ENCODE measurements at places on chromosomes 2 and 18.
A peak's percentile ranks its signal among the peaks of the same experiment; 100 is the strongest.

- DNase-seq = peak; percentile 25
These were observed 86.3 kb downstream of the PMAIP1 start for GRCh38 chr18:59986139-59986538.

- peak; percentile 72 for DNase-seq
These were observed 166.0 kb downstream of the SOCS6 start for GRCh38 chr18:70454704-70455322.

GRCh38 chr2:86048888-86049287, 56.8 kb downstream of the POLR1A start:
- no peak for DNase-seq

- DNase-seq = no peak
These were observed 102.5 kb upstream of the NOSTRIN start for GRCh38 chr2:168699844-168700417.

DNA sequence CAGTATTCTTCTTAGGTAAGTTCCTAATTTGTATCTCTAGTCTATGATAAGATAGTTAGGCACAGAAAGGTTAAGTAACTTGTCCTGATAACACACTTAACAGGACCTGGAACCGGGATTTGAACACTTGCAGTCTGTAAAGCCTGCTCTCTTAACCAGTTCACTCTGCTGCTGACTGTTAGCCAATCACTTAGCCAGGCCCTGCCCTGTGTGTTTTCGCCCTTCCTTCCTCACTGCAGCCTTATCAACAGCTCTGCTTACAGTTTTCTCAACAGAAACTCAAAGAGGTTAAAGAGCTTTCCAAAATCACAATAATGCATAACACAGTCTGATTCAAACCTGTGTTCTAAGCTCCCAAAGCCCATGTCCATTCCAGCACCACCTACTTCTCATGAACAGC, 151.7 kb downstream of the TRABD2A start:
- DNase-seq = no peak

GRCh38 chr2:71668326-71669057, 215.1 kb downstream of the DYSF start:
- no peak for DNase-seq

DNA sequence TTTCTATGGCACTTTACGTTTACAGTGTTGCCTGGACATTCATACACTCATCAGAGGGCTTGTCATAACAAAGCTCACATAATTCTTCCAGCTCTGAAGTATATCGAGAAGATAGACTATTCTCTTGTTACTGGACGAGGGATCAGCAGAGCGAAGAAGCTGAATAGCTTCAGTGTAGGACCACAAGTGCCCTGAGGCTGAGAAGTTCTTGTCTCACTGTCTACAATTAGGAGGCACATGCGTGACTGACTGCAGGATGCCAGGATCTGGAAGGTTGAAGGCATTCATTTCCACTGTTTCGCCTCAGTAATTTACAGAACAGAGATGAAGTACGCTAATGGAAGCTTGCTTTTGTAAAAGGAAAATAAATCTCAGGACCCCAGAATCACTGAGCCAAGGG, 9.6 kb downstream of the SH3YL1 start:
- DNase-seq = no peak

DNA sequence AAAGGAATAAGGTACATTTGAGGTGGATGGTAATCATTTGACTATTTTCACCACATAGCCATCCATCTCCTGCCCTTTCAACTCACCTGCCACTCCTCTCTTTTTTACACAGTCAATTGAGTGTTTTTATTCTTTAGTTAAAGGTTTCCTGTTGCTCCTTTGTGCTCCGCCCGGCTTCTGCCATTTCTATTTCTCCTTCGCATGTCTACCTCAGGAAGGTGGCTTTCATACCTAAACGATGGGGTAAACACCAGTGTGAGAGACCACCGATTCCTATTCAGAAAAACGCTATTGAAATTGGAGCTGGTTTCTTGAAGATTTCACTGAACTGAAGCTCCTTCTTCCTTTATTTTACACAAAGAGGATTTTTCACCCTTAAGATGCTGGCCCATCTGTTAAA, 1628.0 kb upstream of the PIK3C3 start:
- no peak for DNase-seq

DNA sequence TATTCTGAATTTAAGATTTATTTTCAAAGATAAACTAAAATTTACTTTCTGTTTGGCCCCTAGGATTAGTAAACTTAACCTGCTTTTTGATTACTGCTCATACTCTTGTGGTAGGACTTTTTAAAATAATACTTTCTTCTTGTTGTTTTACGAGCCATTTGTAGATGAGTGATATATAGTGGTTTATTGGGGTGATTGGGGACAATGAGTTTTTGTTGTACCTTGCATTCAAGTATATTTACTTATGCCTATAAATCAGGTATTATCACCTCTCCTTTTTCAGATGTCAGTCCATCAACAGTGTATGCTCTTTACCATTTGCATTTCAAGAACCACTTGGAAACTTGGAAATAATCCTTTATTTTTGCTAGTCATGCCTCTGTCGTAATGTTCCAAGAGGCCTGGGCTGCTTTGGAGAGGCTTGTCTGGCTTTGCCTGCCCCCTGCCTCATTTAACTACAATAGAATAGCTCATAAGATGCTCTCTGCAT, 131.3 kb downstream of the COMMD1 start:
- DNase-seq = no peak

DNA sequence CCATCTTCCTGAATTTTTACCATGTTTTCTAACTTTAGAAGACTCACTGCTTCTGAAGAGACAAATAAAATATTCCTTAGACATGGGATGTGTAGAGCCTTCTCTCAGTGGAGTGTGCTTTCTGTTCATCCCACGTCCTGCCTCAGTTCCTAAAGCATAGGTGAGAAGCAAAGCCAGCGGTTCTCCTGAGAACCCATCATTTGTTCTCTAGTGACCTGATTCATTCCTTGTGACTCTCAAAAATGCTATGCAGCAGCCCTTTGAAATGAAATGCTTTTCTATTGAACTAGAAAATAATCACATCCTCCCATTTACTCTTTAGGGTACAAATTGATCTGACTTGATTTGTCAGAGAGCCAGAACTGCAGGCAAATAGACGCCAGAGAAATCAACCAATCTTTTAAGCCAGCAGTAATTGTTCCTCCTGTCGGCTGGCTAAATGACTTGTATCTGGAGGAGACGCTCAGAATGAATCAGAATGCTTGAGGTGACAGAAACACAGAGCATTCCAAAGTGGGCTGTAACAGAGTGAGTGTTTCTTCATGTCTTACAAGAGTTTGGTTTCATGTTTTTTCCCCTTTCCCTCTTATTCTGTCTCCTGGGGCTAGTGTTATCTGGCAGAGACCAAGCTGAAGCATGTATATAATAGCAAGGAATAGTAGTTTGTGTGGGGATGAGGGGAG, 81.3 kb upstream of the TMEM178A start:
- DNase-seq = no peak

- DNase-seq = no peak
These were observed 154.0 kb downstream of the ANTXR1 start for GRCh38 chr2:69166812-69167468.

GRCh38 chr18:57243624-57244179, 96.8 kb downstream of the BOD1L2 start:
- peak; percentile 46 for DNase-seq

GRCh38 chr18:67916097-67916496, 399.6 kb upstream of the DSEL start:
- no peak for DNase-seq

DNA sequence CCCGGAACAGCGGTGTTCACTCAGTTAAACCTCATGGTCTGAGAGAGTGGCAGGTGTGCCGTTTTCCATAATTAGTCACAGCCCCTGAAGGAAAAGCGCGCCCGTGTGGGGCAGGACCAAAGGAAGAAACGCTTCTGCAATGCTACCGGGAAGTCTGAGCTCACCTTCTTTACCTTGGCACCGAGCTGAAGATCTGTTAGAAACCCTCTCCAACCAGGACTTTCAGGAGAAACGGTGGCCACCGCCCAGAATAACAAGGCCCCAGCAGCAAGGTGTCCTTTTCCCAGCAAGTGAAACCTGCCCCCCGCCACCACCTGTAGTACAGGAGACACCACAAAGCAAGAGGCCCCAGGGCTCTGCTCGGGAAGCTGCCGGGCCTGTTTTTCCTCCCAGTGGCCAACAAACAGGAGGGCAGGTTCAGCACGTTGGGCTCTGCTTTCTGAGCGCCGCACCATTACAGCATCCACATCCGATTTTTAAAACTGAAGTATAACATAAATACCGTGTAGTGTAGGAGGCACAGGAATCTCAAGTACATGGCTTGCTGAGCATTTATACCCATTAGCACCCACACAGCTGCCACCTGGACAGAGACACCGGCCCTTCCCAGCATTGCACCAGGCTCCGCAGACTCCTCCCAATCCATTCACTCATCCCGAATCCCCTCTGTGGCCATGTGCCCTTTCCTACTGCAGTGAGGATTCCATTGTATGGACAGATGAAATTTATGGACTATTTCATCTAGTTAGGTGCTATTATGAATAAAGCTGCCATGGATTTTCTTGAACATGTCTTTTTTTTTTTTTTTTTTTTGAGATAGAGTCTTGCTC, 121.8 kb upstream of the RIOK3 start:
- peak; percentile 95 for DNase-seq

DNA sequence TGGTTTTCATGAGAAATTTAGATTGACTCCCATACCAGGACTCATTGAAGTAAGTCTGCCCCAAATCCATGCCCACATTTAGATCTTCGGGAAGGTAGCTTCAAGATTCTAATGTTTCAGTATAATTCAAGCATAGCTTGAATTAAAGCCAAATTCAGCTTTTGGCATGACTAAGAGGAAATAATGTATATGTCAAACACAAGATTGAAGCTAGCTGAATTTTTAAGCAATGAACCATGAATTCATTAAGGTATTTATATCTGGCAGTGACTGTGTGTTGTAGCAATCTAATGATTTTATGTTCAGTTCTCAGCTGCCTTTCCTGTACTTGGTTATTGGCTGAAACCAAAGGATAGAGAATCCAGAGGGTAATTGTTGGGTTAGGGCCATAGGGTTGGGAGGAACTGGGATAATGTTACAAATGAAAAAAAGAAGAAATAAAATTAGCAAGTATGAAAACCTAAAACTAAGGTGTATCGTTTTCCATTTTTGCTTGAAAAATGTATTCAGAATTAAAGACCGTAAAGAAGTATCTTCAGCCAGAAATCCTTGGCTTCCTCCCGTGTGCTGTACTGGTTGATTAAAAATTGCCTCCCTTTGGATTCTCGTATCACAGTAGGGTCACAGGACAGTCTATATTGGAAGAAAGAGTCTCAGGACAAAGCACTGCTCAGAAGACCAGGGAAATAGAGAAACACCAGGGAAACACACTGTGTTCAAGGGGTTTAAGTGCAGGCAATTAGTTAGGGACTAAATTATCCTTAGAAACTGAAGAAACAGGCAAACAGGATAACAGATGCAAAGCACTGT, 119.0 kb upstream of the FN1 start:
- no peak for DNase-seq

DNA sequence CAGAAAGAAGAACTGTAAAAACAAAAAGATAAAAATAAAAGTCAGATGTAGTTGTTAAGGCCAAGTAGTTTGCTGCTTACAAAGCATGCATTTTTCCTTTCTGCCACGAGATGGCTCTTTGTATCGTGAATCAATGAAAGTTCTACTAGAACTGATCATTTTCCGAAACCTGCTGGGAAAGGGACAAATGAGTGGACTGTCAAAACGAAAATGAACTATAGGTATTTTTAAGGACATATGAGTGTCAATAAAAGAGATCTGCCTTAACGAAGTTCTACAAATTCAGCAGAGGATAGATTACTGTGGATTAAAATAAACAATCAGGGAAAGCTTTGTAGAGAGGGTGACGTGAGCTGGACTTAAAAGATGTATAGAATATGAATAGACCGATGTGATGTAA, 15.0 kb upstream of the ELOA2 start:
- peak; percentile 53 for DNase-seq

GRCh38 chr2:139864821-139865302, 1084.7 kb upstream of the NXPH2 start:
- DNase-seq = no peak

- peak; percentile 2 for DNase-seq
These were observed 494.9 kb upstream of the LRATD1 start for GRCh38 chr2:14137643-14138042.

GRCh38 chr2:55138014-55138881, 88.0 kb upstream of the RTN4 start:
- DNase-seq = peak; percentile 6

DNA sequence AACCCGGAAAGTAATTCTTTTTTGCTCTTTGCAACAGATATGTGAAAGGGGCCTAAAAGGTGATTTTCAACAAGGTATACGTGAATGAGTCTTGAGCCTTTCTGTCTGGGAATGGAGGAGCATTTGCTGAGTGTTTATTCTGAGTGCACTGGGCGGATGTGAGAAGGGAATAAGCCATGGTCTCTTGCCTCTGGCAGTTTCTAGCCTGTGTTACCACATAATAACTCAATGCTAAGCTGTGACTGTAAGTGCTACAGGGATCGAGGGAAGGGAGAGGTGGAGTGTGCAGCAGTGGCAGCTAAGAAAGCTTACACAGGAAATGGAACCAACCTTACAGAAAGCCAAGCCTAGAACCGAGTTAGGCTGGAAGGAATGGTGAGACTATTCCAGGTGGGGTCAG, 444.3 kb downstream of the SLC4A3 start:
- DNase-seq = no peak

- DNase-seq = peak; percentile 43
These were observed 876 bp downstream of the CNTNAP5 start for GRCh38 chr2:124025891-124026434.

GRCh38 chr2:218402911-218403411, 3.3 kb downstream of the CTDSP1 start:
- no peak for DNase-seq

DNA sequence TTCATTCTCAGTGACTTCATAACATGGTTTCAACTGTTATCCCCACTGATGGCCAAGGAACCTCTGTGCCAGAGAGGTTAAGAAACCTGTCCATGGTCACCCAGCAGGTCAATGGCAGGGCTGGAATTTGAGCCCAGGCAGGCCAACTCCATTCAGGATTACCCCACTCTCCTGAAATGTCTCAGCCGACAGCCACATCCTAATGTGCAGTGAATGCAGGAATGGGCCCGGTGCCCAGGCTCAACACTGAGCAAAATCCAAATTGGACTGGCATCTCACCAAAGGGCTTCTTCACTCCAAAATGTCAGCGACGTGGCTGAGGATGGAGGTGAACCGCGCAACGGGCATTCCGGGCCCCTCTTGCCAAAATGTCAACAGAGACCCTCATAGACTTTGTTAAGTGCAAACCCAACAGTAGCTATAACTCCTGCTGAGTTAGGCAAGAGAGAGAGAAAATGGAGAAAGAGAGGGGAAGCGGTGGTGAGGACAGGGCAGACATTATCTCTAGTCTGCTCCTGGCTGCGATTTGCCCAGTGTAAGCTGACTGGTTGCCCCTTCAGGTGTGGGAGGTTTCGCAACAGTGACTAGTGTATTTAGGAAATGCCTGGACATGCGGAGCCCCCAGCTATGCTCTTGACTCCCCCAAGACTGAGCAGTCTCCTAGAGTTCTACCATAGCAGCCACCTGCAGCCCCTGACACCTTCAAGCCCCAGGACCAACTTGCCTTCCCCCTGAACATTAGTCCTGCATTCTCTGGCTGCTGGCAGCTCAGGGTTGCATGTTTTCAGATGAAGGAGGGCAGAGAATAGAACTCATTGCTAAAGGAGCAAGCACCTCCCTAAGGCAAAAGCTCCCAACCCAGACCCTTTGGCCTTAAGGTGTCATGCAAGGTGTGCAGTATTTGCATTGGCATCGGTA, 167.7 kb downstream of the ANAPC1 start:
- no peak for DNase-seq

Measured in NCI-H146 (cell line).